Hair follicle dermal papilla cell (primary cell): ENCODE measurements at places on chromosomes 6 and 20. TPM values are rescaled to one million over a fixed set of nuclear protein-coding genes. Genes with fewer than 3 reads are reported as not detected.

The GMEB2 gene
- total RNA-seq, result 15.1 and 16.6 TPM in 2 replicates

The TNFRSF6B gene
- 2.2 and 8.0 TPM in 2 replicates for total RNA-seq

The SYNDIG1 gene
- total RNA-seq, result 1.8 and 3.2 TPM in 2 replicates

The COL21A1 gene
- total RNA-seq, result 9.4 and 12.0 TPM in 2 replicates

The FITM2 gene
- total RNA-seq, result 9.5 and 12.7 TPM in 2 replicates

The SNRPB gene
- 76.9 and 87.1 TPM in 2 replicates for total RNA-seq

The ENPP4 gene
- 0.36 and 0.97 TPM in 2 replicates for total RNA-seq

The BCAS1 gene
- 0.16 and 0.49 TPM in 2 replicates for total RNA-seq

The CST5 gene
- not detected in 2 replicates for total RNA-seq

The PNLDC1 gene
- total RNA-seq, result 0.81 and 1.2 TPM in 2 replicates

The TBC1D32 gene
- total RNA-seq, result 22.5 and 27.1 TPM in 2 replicates

The TULP1 gene
- not detected in 2 replicates for total RNA-seq

The OR2J3 gene
- total RNA-seq, result not detected in 2 replicates

The SOX18 gene
- total RNA-seq, result 0.16 and 0.24 TPM in 2 replicates

The PAK5 gene
- under 0.01 TPM in 1 of 2 replicates, not detected in the other for total RNA-seq

The TCP11 gene
- total RNA-seq, result 0.49 and 1.1 TPM in 2 replicates

The ENPP3 gene
- total RNA-seq, result 0.12 TPM in 1 of 2 replicates, not detected in the other

The MUC22 gene
- not detected in 2 replicates for total RNA-seq

The SRMS gene
- not detected in 2 replicates for total RNA-seq

The ZNF165 gene
- 0.32 and 0.49 TPM in 2 replicates for total RNA-seq

The WFDC5 gene
- total RNA-seq, result not detected in 2 replicates

The TMEM200A gene
- 21.3 and 27.1 TPM in 2 replicates for total RNA-seq

The SLPI gene
- not detected in 2 replicates for total RNA-seq

The HSPA12B gene
- 0.65 and 0.73 TPM in 2 replicates for total RNA-seq

The MKKS gene
- 5.5 and 6.4 TPM in 2 replicates for total RNA-seq

The PARD6B gene
- total RNA-seq, result 0.12 and 0.16 TPM in 2 replicates
